ENCODE measurements at places on chromosomes 4 and X. TPM values are rescaled to one million over a fixed set of nuclear protein-coding genes. Genes with fewer than 3 reads are reported as not detected.

Gene TMEM156
- total RNA-seq, result not detected

DNA sequence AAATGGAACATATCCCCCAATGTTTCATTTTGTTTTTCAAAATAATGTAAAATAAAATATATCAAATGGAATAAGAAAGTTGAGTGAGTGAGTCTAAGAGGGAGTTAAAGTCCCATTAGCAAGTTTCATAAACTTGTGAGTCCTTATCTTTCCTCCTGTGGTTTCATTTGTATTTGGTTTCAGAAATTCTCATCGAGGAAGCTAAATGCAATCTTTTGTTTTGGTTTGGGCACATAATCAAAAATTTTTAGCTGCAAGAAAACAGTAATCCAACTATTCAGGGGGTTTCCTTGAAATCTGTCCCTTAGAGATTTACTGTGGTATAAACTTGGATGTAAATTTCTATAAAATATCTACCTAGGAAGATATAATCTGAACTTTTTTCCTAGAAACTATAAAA lies 124.2 kb downstream of the CAMK2D start:
- peak; percentile 27 for DNase-seq

DNA sequence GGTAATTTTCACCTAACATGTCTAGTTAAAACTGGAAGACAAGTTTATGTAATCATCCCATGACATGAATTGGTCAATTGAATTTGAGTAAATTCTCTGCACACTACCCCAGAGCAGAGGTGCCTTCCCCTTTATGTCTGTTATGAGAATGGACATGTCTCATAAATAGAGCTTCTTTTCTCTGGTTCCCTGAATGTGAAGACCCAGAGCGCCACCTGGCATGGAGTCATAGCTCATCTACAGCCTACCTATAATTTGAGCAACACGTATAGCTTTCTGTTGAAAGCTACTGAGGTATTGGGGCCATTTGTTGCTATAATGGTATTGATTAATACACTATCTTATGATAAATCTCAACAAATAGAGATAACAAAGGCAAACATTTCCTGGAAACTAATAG lies 626.5 kb upstream of the GALNTL6 start:
- no peak for DNase-seq

DNA sequence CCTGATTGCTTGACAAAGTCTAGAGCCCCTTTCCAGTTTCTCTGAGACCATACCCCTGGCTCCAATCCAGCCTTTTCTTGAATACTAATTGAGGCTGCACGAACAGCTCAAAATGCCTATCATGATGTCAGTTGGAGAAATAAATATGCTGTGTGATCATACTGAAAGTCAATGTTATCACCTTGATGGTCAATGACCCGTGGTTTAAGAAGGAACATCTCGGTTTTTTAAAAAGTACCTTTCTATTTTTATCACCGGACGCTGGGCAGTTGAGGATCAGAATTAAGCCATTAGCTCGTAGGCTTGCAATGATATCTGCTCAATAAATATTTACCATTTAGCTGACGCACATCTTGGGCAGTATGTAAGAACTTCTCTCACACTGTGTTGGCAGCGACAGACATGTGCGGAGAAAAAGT lies 852 bp upstream of the WDR44 start:
- DNase-seq, result no peak

DNA sequence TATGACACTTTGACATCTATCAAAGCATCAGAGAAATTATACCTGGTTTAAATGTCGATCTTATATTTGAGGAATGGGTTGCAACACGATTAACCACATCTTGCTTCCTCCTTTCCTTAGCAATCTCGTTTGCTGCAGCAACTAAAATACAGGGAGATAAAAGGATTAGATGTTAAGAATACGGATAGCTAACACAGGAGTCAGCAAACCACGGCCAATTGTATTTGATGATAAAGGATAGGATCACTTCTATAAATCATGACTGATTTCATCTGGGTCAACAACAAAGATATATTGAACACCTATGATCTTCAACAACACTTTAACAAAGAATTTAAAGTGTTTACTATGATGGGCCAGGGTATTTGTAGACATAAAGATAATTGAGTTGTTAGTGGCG lies 5.0 kb downstream of the MAP7D3 start:
- no peak for DNase-seq

DNA sequence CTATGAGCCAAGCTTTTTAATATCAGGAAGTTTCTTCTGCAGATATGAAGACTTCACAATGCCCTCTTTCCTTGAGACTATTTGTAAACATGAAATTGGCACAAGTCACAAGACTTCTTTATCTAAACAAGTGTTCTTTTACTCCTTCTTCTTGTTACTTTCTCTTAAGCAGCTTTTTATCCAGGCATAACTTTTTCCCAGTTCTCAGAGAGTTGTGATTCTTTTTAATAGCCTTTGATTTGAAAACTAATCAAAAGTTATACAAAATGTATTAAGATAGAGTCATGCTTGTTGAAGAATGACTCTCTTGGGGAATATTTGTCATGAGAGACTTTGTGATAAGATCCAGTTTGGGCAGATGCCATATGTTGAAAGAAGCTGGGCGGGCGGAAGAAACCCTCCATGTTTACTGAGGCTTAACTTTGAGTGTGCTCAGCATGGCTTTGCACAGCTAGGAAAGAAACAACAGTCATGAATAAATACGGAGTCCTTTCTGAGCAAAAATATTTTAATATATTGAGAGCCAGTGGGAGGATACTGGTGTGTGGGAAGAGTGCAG lies 39.3 kb downstream of the SYTL5 start:
- no peak for DNase-seq

Gene GABRG1
- not detected for total RNA-seq

Gene ABLIM2
- 1.2 TPM for total RNA-seq

GRCh38 chr4:60129740-60130139 lies 1070.4 kb upstream of the ADGRL3 start:
- no peak for DNase-seq

DNA sequence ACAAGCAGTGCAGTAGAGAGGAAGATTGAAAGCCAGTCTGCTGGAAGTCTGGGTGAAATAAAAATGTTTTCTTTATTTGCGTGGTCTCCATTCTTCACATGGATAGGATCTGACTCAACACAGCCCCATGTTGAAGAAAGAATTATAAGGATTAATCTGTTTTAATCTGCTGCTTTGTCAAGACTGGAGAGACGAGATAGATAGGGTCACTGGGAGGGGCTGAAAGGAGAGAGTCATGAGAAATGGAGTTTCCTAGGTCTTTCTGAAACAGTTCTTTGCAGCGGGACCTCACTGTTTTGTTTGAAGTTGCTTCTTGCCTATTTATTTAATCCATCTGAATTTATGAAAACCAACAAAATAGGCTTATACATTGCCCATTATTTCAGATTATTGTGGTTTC lies 32.4 kb upstream of the RHOH start:
- DNase-seq, result no peak

GRCh38 chrX:33855251-33855650 lies 276.9 kb downstream of the FAM47A start:
- no peak for DNase-seq

Gene USP17L10
- not detected for total RNA-seq

Measured in renal cortical epithelial cell (primary cell).